ENCODE measurements at places on chromosomes 1 and 21.

DNA sequence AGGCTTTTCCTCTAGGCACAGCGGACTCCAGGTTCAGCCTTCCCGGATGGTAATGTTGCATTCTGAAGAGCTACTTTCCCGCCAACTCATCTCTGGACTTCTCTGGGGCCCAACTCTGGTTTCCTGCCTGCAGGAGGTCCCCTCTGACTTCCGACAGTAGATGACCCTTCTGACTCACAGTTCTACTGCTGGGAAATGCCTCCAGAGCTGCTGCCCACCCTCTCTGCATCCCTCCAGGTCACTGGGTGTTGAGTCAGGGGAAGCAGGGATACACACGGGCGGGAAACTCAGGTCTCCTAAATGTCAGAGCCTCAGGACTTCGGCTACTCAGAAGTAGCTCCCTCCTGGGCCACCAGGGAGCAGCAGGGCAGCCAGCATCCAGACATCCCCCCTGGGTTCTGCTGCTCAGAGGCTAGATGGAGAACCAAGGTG, 2.1 kb upstream of the KIF21B start:
- DNase-seq: no peak

- no peak for DNase-seq
Measured at GRCh38 chr1:170301596-170301995, 155.8 kb downstream of the NTMT2 start.

GRCh38 chr1:25090707-25091422, 141.4 kb downstream of the SYF2 start:
- no peak for DNase-seq

DNA sequence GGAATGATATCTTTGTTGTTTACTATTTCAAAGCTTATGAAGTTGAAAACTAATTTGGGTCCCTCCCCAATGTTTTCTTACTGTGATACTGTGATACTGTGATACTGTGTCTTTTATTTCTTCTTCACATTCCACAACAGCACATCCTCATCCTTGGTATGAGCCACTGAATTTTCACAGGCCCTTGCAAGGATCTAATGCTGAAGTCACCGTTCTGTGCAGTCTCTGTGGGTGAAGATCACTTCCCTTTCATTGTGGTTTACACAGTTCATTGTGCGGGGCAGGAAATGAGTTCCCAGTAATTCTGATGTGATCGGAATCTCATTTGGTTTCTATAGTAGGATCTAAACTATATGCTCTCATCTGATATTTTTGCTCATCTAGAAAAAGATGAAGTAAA, 32.1 kb upstream of the PAXBP1 start:
- DNase-seq: no peak

DNA sequence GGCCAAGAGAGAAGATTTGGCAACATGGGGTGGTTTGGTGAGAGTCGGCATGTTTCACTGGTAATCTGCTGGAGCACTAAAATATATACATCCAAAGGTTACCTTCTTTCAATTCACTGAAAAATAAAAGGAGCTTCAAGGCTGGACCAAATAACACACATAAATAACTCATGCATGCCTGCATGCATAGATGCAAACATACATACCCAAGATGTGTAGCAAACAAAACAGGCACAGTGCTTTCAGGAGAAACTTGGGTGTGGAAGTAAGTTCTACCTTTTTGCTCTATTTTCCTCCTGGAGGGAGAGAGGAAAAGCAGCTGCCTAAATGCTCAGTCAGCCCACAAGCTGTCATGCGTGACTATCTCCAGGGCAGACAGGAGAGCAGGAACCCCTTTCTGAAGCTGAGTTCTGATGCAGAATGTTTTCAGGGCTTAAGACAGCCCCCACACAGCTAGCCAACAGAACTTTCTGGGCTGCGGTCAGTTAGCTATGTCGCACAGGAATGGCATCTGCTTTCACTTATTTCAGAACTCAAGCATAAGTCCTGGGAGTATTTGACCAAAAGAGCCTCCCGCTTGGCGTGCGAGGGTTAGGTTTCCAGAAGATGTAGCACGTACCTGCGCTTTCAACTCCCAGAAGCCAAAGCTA, 166.2 kb downstream of the TOMM20 start:
- no peak for DNase-seq

- DNase-seq: no peak
Measured at GRCh38 chr1:205272536-205272935, 44.8 kb downstream of the TMCC2 start.

DNA sequence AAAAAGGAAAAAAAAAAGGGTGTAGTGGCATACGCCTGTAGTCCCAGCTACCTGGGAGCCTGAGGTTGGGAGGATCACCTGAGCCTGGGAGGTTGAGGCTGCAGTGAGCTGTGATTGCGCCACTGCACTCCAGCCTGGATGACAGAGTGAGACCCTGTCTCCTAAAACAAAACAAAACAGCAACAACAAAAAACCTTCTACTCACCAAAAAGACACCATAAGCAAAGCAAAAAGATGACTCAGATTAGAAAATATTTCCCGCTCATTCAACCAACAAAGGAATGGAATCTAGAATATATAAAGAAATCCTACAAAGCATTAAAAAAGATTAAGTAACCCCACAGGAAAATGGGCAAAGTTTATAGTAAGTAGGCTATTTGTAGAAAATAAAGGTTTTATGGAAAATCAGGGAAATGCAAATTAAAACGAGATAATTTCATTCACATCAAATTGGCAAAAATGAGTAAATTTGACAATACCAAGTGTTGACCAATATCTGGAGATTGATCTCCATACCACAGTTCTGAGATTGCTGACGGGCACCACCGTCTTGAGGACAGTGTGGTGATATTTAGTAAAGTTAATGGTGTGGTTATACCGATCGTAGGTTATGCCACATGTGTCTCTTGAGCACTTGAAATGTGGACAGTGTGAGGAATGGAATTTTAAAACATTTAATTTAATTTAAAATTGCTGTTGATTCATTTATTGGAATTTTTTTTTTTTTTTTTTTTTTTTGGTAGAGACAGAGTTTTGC, 54.0 kb downstream of the PIK3CD start:
- no peak for DNase-seq
